Stimulated activated CD4-positive, alpha-beta T cell treated with anti-CD3 and anti-CD28 coated beads, Interleukin-15, amount 100 ng/mL, for 48 hours (primary cell): ENCODE measurements at places on chromosomes 6 and 20.

DNA sequence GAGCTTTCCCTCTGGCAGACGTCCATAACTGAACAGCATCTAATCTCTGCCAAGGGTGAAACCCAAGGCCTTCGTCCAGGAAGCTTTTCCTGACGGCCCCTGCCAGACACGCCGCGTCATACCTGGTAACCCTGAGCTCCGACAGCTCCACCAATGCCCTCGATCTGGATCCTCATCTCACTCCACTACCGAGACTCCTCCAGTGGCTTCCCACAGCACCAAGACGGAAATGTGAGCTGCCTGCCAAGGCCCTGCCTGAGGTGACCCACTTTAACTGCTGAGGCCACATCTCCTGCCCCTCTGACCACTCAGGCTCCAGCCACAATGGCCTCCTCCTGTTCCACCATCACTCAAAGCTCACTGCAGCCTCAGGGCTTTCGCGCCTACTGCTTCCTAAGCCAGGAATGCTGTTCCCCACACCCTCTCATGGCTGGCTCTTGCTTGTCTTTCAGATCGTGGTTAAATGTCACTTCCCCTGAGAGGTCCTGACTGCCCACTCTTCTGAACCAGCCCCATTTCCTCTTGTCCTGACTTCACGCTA lies 143.2 kb downstream of the PREX1 start:
- DNase-seq = no peak

GRCh38 chr6:96450770-96451130 lies 70.9 kb upstream of the UFL1 start:
- DNase-seq = no peak

DNA sequence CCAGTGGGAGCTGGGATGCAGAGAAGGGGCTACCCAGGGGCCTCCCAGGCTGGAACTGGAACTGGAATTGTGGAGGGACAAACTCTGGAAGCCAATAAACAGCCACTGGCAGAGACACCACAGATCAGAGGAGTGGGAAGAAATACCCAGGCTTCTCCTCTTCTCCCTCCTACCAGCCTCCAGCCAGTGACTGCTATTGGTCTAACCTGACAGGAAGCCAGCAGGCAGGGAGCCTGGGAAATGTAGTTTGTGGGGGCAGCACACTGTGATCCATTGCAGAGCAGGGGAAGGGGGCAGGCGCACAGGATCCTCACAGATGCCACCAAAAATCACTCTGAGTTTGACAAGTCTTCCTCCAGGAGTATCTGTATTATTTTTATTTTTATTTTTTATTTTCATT lies 12.1 kb upstream of the MLN start:
- no peak for DNase-seq

GRCh38 chr6:103799971-103800670 lies 1059.6 kb downstream of the HACE1 start:
- DNase-seq = no peak

DNA sequence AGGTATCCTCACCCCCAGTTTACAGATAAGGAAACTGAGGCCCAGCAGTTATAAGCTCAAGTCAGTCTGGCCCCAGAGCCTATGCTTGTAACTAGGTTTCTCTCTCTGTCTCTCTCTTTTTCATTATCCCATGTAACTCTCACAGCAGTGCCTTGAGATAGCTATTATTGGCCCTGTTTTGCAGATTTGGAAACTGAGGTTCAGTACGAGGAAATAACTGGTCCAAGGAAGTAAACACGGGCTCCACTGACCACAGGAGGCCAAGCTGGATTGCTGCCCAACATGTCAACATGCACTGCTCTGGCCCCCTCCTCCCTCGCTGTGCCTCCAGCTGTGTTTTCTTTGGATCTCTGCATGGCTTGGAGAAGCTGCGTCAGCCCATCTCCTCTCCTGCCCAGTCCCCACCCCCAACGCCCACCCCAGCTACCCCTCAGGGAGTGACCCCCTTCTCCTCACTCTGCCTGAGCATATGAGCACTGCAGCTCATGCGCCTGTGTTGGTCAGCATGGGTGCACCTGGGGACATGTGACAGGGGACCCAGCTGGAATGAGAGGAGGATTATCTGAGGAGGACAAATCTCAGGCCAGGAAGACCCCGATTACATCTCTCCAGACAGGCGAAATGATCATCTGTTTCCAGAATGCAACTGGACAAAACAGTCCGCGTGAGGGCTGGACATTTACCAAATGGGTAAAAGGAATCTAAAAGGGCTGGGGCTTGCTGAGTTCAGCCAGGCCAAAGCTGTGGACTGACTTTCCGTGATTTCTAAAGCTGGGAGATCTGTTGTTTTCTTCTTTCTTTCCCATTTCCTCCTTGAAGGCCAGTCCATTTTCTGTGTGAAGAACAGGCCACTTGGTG lies 7.8 kb upstream of the PLTP start:
- no peak for DNase-seq

DNA sequence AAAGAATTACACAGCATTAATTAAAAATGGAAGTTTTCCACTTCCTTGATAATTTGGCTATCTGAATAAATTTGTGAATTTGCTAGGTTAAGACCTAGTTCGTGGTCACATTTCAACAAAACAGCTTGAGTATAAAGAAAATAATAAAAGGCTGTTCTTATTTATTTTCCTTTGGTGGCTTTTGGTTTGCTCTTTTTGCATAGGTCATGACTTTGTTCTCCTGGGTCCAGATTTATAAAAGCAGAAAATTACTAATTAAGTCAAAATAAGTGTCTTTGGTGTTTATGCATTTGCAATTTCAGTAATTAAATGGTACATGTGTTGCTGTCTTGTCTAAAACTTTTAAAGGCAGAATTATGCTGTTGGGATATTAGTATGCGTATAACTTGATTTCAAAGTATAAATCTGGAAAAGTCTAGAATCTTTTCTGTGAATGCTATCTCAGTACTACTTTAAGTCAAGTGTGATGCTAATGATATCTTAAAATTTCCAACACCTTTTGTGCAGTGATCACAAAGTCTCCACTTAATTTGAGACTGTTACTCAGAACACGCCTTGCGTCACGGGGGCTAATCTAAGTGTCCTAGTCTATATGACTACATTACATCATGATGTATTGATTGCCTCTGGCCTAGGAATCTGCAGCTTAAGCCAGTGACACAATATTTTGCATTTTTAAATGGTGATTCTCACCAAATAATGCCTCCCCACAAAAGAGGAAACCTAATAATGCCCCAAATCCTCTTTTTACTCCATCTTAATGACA lies 41.0 kb downstream of the GNAS start:
- DNase-seq = peak; percentile 51

DNA sequence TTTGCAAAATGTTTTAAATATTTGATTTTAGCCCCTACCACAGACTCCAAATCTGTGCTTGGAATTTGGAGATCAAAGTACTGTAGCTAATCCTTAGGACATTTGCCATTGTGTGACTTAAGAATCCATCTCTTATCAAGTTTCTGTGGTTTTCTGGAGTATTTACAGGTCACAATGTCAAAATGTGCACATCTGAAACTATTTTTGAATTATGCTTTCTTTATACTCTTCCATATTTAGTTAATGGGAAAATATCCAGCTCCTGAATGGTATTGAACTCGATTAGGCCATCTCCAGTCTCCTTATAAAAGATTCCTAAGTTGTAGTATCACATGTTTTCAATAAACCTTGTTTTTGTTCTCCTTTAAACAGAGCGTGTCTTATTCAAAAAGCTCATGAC lies 162.5 kb downstream of the KHDC1L start:
- no peak for DNase-seq

DNA sequence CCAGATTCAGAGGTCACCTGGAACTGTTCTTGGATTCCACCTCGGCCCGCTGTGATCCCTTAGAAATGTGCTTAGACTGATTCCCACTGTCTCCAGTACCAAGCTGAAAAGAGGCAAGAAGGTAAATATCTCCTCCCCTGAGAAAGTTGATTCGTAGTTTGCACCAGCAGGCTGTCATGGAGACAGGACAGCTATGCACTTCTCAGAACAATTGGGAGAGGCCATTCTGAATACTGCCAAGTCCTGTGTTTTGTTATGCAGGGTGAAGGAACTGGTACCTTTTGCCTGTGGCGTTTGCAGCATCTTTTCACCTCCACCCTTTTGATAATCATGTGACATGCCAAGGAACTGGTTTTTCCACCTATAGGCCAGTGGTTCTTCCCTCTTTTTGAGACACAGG lies 58.2 kb upstream of the RNGTT start:
- DNase-seq = no peak

- DNase-seq = no peak
These were observed 28.6 kb downstream of the PMEPA1 start for GRCh38 chr20:57680934-57681914.

DNA sequence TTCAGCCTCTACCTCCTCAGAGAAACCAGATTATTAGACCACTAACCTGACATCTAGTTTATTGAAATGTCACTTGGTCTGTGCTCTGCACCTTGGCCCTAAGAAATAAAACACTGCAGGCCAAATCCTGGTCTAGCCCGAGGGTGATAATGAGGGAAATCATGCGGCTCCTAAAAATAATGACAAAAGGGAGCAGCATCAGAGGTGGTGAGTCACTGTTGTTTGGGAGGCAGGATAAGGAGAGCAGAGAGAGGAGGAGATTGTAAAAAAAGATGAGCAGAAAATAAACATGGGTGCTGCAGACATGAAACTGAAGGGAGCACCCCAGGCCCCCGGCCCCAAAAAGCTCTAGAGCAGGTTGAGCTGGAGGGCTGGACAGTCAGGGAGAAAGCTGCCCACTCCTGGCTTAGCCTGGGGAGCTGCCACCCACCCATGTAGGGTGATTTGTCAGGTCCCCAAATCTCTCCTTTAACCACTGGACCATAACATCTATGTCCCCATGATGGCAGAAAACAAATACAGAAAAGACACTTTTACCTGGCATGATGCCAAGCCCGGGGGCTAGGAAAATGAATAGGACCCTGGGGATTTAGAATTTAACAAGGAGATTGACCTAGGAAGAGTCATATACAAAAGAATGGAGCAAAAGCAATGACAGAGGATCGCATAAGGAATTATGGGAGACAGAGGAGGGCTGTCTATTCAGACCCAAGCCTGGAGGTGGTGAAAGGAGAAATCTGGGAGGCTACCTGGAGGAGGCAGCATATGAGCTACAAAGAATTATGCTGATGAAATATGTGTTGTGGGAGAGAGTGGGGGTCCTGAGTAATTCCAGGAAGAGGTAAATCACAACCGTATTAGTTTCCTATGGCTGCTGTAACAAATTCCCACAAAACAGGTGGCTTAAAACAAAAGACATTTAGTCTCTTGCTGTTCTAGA lies 103.7 kb downstream of the SNAP25 start:
- DNase-seq = no peak

DNA sequence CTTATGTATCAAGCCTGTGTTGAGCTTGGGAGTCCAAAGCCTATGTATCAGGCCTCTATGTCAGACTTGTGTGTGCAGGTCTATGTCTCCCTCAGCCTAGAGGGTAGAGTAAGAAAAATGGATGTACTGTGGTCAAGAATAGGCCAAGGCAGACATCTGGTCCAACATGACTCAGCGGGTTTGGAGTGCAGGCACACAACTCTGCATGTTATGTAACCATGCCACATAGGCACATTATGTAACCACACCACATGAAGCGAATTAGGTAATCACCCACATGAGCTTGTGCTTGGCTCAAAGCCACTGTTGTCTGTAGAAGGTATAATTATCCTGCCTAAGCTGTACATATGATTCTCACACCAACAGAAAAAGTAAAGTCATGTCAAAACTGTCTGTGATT lies 1190.5 kb upstream of the EYS start:
- no peak for DNase-seq

- no peak for DNase-seq
These were observed 17.3 kb downstream of the TUBB2B start for GRCh38 chr6:3210024-3210610.

- DNase-seq = no peak
These were observed 18.1 kb upstream of the SFT2D1 start for GRCh38 chr6:166360243-166361076.

DNA sequence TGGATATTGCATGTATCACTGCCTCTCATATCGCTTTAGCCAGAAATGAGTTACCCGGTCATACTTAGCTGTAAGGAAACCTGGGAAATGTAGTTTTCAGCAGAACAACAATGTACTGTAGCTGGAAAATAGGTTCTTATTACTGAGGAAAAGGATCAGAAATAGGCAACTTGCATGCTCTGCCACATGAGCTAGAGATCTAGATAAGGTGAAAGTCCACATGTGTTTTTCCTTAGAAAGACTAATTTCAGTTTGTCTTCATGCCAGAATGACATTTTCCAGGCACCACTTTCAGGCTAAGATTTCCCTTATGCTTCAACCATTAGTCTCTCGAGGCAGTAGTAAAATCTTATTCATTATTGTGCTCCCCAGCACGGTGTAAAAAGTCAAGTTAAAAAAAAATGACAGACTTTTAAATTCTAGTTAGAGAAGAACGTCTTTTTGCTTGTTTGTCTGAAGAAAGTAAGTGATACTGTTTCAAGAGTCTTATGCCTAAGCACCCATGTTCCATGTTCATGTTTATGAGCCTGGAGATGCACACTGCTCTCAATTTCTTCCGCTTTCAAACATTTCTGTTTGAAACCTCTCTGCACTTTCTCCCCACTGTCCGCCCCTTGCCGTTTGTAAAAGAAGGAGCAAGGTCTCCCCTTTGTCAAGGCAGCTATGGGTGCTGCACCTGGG lies 67.6 kb downstream of the ZNF831 start:
- no peak for DNase-seq

GRCh38 chr6:100379386-100379785 lies 85.3 kb downstream of the SIM1 start:
- DNase-seq = no peak

GRCh38 chr6:115882771-115883170 lies 177.9 kb downstream of the FRK start:
- DNase-seq = no peak

GRCh38 chr20:33233129-33233774 lies 2.5 kb upstream of the BPIFA1 start:
- no peak for DNase-seq

GRCh38 chr6:127328043-127328609 lies 15.3 kb downstream of the ECHDC1 start:
- no peak for DNase-seq
